ENCODE measurements at places on chromosomes 16 and 17.

DNA sequence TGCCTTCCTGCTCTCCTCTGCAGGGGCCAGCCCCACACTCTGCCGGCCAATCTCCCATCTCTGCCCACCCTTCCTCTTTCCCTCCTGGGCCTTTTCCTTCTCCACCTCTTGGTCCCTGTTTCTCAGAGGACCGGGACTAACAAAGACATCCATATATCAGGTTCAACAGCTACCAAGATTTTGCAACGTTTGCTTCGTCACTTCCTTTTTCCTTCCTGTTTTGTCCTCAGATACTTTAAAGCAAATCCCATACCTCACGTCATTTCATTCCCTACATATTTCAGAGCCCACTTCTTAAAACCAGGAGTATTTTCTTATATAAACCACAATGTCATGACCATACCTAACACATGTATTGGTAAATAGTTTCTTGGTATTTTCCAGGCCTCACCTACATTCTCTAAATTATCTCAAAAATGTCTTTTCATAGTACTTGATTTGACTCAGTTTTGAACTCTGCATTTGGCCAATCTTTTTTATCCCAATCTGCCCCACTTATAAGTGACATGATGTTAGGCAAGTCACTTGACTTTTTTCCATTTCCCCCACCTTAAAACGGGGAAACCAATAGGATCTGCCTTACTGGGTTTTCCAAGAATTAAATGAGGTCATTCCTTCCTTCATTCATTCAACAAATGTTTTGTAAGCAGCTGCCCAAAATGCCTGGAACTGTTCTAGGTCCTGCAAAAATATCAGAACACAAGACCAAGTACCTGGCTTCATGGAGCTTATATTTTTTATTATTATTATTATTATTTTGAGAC is 7.2 kb upstream of the USP10 start:
- DNase-seq = no peak

GRCh38 chr16:67456391-67457081 is 24.4 kb downstream of the ATP6V0D1 start:
- no peak for DNase-seq

GRCh38 chr17:16407911-16408588 is 7.3 kb upstream of the TRPV2 start:
- peak; percentile 14 for DNase-seq

DNA sequence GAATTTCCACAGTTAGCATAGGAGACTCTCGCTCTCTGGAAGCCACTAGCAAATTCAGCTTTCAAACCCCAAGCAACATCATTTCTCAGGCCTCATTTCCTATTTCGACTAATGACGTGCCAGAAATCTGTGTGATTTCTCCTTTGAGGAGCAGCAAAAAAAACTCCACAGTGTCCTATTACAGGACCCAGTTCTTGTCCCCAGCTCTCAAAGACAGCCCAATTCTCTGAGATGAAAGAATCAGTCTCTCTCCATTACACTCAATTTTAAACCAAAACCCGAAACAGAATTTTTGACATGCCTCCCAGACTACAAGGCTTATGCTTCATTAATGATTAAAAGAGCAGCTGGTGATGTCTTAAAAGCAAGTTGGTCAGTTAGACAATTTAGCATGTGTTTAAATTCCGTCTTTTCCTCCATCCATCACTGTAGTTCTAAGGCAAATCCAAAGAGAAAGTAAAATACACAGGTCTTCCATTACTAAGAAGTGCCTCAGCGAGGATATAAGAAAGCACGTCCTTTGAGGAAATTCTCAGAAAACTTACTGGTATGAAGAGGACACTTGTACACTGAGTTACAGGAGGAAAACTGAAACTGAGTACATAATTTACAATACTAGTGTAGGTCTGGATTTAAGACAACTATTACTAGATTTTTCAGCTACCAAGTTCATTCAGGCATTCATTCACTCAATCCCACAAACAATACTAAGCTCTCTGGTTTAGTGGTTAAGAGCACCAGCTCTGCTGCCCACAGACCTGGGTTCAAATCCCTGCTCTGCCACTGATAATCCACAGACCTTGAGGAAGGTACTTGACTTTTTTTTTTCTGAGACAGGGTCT is 12.5 kb downstream of the TOM1L2 start:
- peak; percentile 48 for DNase-seq

DNA sequence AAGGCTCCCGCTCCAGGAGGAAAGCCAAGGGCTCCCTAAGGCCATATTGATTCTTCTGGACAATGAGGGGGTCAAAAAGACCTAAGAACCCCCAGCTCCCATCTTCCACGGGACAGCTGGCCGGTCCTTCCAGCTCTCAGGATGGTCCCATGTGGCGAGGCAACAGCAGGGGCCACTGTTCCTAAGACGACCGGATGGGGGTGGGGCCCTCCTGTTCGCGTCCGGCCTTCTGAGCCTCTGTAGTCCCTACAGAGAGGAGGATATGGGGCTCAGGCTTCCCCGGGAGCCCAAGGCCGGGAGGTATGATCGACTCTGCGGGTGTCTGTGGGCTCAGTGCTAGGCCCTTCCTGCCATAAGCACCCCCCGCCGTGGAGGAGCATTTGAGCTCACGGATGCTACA is 6.0 kb upstream of the DCXR start:
- no peak for DNase-seq

DNA sequence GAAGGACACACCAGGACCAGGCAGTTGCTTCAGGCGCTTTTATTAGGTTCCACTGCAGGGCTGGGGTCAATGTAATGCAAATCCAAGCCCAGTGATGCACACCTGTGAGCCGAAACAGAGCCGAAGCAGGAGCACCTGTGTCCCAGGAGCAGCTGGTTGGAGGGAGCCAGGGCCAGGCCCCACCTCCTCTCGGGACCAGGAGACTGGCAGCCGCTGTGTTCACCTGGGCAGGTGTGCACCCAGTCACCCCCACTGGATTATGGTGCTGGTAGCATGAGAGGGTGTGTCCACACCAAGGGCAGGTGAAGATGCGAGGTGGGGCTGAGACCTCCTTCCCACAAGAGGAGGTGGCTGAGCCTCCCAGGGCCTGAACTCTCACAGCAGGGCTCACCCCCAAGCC is 4.7 kb upstream of the FAAP100 start:
- no peak for DNase-seq

GRCh38 chr16:24051125-24051524 is 205.0 kb upstream of the CACNG3 start:
- no peak for DNase-seq

- no peak for DNase-seq
These were observed 963 bp downstream of the COPRS start for GRCh38 chr17:31857920-31858641.

- no peak for DNase-seq
These were observed 376.1 kb downstream of the SEC14L1 start for GRCh38 chr17:77516902-77517301.

DNA sequence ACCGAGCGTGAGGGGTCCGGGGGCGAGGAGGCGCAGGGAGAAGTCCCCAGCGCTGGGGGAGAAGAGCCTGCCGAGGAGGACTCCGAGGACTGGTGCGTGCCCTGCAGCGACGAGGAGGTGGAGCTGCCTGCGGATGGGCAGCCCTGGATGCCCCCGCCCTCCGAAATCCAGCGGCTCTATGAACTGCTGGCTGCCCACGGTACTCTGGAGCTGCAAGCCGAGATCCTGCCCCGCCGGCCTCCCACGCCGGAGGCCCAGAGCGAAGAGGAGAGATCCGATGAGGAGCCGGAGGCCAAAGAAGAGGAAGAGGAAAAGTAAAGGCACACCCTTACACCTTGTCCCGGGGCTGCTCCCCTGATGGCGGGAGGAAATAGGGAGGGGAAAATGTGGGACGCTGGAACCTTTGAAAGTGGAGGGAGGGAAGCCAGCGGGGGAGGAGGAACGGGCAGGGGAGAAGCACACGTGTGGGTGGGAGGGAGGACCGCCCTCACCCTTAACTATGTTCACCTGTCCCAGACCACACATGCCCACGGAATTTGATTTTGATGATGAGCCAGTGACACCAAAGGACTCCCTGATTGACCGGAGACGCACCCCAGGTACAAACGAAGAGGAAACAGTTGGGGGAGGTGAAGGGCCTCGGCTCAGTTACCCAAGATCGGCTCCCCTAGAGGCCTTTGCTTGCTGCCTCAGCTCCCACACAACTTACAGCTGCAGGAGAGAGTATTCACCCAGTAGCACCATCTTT is 916 bp downstream of the PAGR1 start:
- DNase-seq = peak; percentile 55

GRCh38 chr17:50688245-50688644 is 19.5 kb downstream of the ANKRD40 start:
- DNase-seq = no peak

GRCh38 chr17:14196377-14196997 is 40.2 kb downstream of the CDRT15 start:
- DNase-seq = peak; percentile 44

DNA sequence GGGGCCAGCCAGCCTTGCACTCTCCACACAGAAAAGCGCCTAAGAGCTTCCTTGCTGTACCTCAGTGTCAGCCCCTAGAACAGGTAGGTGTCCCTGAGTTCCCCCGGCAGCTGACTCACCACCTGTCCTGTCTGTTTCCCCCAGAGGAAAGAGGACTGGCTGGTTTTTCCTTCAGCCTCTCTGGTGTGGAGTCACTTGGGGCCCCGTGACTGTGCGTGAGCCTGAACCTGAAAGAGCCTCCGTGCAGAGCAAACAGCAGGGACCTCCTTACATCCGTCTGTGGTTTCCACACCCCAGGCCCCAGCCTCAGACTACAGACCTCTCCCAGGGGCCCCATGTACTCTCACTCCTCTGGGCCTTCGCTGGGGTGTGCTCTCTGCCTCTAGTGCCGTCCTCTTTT is 87.8 kb downstream of the GNAO1 start:
- DNase-seq = peak; percentile 57

GRCh38 chr16:8548166-8548565 is 42.1 kb downstream of the TMEM114 start:
- DNase-seq = no peak

GRCh38 chr17:82107341-82107860 is 9.4 kb upstream of the FASN start:
- no peak for DNase-seq

DNA sequence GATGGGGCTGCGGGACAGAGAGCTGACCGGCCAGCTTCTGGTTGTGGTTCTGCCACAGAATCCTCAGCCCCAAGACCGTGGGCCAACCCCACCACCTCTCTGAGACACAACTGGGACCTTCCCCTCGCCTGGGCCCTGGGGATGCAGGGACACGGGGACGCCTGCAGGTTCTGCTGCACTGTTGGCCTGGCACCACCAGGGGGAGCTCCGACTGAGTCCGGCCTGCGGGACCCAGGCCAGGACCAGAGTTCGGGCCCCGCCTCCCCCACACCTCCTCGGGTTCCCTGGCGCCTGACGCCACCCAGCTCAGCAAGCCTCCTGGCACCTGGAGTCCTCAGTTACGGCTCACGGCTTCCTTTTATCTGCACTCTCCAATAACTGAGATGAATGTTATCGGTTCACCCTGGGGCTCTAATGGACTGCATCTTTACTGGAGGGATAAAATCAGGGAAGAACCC is 27.3 kb downstream of the TBC1D16 start:
- peak; percentile 78 for DNase-seq

GRCh38 chr17:55576996-55577586 is 65.8 kb upstream of the SMIM36 start:
- peak; percentile 48 for DNase-seq

DNA sequence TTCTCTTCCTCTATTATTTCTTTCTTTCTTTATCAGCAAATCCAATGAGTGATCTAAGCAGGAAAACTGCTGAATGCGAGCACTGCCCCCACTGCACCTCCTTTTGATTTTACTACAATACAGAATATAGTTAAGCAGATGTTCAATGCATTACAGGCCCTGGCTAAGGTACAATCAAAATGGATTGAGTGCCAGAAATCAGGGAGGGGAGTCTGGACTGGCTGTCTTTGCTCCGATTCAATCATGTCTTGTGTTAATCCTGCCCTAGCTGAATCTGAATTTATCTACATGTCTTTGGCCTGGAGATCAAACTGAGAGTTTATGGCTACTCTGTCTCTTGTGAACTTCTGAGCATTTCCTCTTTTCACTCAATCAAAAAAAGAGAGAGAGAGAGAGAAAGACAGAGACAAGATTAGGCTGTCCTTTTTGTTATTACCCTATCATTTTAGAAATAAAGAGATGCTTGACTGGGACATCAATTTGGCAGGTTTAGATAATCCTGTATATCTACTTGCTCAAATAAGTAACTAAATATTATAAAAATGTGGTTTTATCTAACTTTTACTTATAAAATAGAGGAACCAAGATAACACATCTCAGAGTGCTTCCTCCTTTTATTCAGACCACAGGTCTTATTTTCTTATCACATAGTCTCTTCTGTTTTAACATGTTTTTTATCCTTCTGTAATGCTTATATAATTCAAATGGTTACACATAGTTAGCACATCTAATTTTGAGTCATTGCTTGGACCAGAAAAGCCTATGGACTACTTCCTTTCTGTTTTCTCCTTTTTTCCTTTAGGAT is 656.2 kb downstream of the KCNJ2 start:
- no peak for DNase-seq

DNA sequence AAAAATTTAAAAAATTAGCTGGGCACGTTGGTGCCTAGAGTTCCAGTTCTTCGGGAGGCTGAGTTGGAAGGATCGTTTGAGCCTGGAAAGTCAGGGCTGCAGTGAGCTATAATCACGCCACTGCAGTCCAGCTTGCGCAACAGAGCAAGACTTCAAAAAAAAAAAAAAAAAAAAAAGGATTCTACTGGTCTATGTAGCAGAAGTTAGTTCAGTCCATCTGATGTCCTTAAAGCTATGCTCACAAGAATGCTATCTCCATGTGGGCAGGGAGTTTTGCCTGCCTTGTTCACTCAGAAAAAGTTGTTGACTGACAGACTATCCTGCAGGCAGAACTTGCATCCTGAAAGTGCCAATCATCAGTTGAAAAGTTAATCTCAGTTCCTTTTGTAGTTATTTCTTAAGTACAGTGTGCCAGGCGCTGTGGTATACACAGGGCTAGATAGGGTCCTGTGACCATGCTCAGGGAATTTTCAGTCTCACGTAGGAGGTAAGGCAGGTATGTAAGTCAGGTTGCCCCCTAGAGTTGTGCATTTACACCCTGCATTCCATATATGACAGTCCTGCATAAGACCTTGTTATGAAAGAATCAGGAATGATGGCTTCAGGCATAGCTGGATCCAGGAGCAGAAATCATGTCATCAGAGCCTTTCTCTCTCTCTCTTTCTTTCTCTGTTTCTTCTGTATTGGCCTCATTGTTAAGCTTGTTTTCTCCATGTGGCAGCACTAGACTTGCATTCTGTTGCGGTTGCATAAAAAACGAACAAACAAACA is 7.6 kb downstream of the SYT17 start:
- no peak for DNase-seq

- peak; percentile 63 for DNase-seq
These were observed 17.3 kb upstream of the WFDC1 start for GRCh38 chr16:84277244-84277823.

DNA sequence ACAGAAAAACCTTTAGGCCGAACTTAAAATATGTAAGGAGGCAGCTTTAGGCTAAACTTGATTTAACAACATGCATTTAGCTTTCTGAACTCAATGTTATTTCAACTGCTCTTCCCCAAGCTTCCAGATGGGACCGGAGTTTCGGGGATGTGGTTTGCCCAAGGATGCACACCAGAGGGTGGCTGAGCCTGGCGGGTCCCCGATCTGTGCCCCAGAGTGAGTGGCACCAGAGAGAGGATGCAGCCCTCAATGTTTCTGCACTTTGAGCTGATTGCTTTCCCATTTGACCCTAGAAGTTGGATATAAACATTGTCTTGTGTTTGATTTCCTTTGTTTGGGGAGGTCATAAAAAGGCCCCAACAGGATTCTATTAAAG is 348.0 kb upstream of the TNRC6C start:
- no peak for DNase-seq

- no peak for DNase-seq
These were observed 113.7 kb upstream of the DHX40 start for GRCh38 chr17:59451706-59452105.

- DNase-seq = no peak
These were observed 94.1 kb downstream of the OMG start for GRCh38 chr17:31202968-31203367.

All from CD4-positive, alpha-beta T cell treated with Interleukin-17A for 1 hour (primary cell).